Posterior vena cava (tissue), 2 donors: ENCODE measurements at places on chromosomes 12 and 14. TPM values are rescaled to one million over a fixed set of nuclear protein-coding genes. Genes with fewer than 3 reads are reported as not detected.

DNA sequence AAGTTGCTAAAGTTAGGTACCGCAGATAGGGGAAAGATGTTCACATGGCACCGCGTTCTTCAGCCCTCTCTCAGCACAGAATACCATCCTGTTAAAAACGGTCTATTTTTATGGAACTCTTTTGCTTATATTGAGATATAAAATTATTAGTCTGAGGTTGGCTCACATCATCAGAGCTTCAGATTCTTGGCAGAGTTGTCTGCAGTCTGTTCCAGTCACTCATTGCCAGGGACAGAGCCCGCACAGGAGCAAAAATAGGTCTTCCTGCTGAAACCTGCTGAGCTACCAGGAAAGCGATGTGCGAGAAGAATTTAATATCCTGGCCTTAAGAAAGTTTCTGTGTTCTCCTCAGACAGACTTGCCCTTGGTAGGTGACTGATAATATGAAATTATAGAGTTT is 249.8 kb downstream of the VRK1 start:
- no peak for DNase-seq

DNA sequence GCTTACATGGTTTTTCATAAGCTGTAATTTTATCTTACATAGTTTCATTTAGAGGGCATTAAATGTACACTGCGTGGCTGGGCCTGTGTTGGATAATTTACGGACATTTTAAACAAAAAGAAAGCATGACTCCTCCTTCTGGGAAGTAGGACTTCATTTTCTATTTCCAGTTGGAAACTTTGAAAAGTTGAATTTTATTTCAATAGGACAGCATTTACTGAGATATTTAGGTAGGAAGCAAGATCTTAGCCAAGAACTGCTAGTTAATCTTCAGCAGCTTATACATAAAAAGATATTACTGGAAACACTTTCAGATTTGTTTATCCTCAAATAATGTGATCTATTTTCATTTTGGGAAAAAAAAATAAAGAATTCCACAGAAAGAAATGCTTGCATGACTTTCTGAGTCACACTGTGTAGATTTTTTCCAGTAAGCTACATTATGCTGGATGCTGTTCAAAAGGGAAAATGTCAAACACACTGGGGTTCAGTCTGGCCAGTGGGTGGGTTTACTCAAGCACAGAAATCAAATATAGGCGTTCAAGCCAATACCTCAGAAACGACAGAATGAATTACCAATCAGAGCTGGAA is 239.4 kb upstream of the KRR1 start:
- DNase-seq: no peak

DNA sequence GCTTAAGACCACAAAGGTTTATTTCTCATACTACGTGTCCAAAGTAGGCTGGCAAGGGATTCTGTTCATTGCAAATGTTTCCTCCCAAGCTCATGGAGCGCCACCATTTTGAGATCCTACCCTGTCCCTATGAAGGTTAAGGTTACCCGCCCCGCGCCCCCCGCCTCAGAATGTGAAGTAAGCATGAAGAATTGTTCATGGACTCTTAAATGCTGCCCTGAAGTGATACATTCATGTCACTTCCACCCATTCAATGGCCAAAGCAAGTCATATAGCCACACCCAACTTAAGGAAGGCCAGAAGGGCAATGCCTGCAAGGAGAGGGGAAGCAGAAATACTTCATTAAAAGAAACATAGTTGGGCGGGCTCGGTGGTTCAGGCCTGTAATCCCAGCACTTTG is 4.2 kb downstream of the TMEM253 start:
- DNase-seq: no peak

GRCh38 chr12:81181691-81182090 is 103.8 kb downstream of the ACSS3 start:
- DNase-seq: no peak

GRCh38 chr12:51798501-51798900 is 50.0 kb downstream of the FIGNL2 start:
- no peak for DNase-seq

GRCh38 chr14:72318648-72319047 is 386.4 kb downstream of the RGS6 start:
- DNase-seq: no peak

- DNase-seq: no peak
Observed at GRCh38 chr12:7122811-7123769, 5.6 kb downstream of the RBP5 start.

GRCh38 chr14:61503167-61503801 is 181.9 kb downstream of the PRKCH start:
- DNase-seq: no peak

GRCh38 chr14:73800970-73801515 is 50.6 kb upstream of the PTGR2 start:
- DNase-seq: no peak

GRCh38 chr12:70854138-70854537 is 66.4 kb downstream of the PTPRR start:
- DNase-seq: no peak

GRCh38 chr14:91100102-91100501 is 13.8 kb upstream of the DGLUCY start:
- no peak for DNase-seq

DNA sequence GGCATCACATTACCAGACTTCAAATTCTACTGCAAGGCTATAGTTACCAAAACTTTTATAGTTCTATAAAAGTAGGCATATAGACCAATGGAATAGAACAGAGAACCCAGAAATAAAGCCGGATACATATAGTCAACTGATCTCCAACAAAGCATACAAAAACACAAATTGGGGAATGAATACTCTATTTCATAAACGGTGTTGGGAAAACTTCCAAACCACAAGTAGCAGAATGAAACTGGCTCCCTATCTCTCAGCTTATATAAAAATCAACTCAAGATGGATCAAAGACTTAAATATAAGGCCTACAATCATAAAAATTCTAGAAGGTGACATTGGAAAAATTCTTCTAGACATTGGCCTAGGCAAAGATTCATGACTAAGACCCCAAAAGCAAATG is 187.9 kb upstream of the PLXNC1 start:
- no peak for DNase-seq

- no peak for DNase-seq
Observed at GRCh38 chr12:91657032-91657431, 474.4 kb upstream of the DCN start.

GRCh38 chr12:120061575-120062214 is 54.9 kb downstream of the RAB35 start:
- DNase-seq: no peak

GRCh38 chr12:7645395-7646177 is 20.1 kb downstream of the APOBEC1 start:
- DNase-seq: no peak

DNA sequence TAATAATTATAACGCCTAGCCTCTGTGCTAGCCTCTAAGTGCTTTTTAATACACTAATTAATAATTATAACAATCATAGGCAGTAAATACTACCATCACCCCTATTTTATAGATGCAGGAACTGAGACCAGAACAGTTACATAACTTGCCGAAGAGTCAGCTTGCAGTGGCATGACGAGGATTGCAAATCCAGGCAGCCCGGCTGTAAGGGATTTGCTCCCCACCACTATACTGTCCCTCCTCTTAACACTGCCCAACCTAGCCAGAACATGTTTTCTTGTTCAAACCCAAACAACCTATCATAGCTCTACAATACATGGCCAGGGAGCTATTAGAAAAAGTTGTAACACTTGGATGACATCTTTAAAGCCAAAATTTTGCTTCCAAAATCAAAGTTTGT is 33.9 kb upstream of the VASH1 start:
- no peak for DNase-seq

GRCh38 chr12:132263061-132263360 is 66.4 kb downstream of the GALNT9 start:
- no peak for DNase-seq

- no peak for DNase-seq
Observed at GRCh38 chr14:71300566-71301330, 393.5 kb downstream of the PCNX1 start.

- no peak for DNase-seq
Observed at GRCh38 chr12:113867258-113867657, 98.9 kb downstream of the RBM19 start.

GRCh38 chr12:7176595-7176994 is 12.9 kb upstream of the PEX5 start:
- no peak for DNase-seq

- DNase-seq: no peak
Observed at GRCh38 chr12:106138357-106138632, 459 bp downstream of the NUAK1 start.

DNA sequence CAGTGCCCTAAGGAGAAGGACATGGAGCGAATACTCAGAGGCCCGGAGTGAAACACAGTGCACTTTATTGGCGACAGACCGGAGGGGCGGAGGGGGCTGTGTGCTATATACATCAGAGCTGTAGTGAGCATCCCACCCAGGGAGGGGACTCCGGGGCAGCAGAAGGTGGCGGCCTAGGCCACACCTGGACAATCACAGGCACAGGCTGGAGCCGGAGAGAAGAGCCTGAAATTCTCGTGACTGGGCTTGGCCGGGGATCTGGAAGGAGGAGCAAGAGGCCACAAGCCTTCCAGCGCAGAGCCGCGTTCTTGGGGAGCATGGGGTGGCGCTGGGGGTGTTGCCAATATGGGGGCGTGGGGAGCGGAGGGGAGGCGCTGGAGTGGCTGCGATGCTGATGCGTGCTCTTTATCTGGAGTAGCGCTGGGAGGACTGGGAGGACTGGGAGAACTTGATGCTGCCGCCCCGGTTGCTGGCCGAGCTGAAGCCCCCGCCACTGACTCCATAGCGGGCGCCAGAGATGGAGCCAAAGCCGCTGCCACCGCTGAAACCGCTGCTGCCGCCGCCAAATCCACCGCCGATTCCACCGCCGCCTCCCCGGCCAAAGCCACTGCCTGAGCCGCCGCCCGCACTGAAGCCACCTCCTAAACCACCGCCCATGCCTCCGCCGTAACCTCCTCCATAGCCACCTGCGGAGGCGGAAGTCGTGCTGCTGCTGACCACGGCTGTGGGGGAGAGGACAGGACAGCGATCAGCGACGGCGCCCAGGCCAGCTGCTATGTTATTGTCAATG is 6.1 kb downstream of the KRT3 start:
- DNase-seq: peak; percentile 78

GRCh38 chr12:52221912-52222457 is 11.1 kb upstream of the KRT7 start:
- DNase-seq: peak; percentile 79

DNA sequence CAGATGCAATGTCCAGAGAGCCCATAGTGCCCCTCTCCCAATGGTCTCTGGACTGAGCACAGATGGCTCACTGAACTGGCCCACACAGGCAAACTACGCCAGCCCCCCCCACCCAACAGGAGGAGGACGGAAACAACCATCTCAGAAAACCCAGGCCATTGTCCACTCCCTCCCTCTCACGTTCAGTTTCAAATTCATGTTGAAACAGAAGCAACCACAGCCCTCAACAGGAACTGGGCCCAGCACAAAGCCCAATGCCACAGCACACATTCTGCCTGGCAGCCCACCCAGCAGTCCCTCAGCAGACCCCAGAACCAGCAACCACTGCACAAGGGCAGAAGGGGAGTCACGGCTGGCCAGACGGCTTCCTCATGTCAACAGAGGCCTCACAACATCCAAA is 10.6 kb downstream of the CCDC88C start:
- no peak for DNase-seq

GRCh38 chr14:104341532-104342434 is 203.4 kb downstream of the KIF26A start:
- DNase-seq: no peak

DNA sequence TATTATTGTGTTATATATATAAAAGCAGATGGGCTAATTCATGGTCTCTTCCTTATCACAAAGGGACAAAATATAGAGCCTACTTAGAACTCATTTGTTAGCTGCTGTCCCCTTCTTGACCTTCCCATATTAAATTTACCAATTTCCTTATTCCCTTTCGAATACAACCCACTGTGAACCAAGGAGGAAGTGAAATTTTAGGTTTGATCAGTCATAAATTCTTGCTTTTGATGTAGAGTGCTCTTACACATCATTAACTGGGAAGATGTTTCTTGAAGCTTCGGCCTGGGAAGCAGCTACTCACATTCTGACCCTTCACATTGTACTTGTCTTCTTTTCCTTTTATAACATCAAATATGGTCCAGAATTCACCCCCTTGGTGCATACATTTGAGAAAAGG is 579.0 kb downstream of the LRFN5 start:
- no peak for DNase-seq

- no peak for DNase-seq
Observed at GRCh38 chr14:21537090-21537424, 10.9 kb upstream of the SALL2 start.

- DNase-seq: no peak
Observed at GRCh38 chr14:90756755-90757345, 59.4 kb downstream of the TTC7B start.

- no peak for DNase-seq
Observed at GRCh38 chr14:37545174-37545573, 49.9 kb downstream of the FOXA1 start.

GRCh38 chr14:69288011-69288771 is 28.2 kb downstream of the GALNT16 start:
- no peak for DNase-seq

GRCh38 chr12:123744836-123745235 is 17.3 kb upstream of the DNAH10 start:
- no peak for DNase-seq

DNA sequence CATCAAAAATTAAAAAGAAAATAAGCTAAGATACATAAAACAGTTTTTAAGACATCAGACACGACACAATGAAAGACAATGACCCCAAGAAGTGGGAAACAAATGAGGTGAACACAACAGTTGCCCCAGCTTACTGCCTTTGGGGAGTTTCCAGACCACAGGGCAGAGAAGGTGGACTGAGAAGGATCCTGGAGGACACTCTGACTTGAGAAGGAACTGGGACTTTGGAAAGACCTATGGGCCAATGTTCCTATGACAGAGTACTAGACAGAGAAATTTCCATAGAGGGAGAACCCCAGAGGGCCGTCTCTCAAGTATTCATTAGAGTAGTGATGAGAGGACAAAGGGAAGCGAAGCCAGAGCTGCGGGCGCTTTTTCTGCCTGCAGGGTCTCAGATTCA is 6.2 kb upstream of the OR5AU1 start:
- no peak for DNase-seq

Gene APOF
- total RNA-seq: not detected

Gene OTX2
- total RNA-seq: not detected

Gene NYNRIN
- total RNA-seq: 13.1 TPM

Gene PAPLN
- 19.4 TPM for total RNA-seq

Gene GRIN2B
- total RNA-seq: 0.05 TPM

Gene CLEC2A
- total RNA-seq: not detected

Gene RPL10L
- total RNA-seq: not detected

Gene IFNG-AS1
- total RNA-seq: not detected

Gene NGB
- not detected for total RNA-seq

Gene NANOG
- 0.56 TPM for total RNA-seq

Gene TCL1B
- not detected for total RNA-seq

Gene PCED1B
- total RNA-seq: 7.2 TPM

Gene DGLUCY
- 36.2 TPM for total RNA-seq

Gene RTL1
- total RNA-seq: not detected

Gene NAP1L1
- total RNA-seq: 281 TPM
